ENCODE measurements at places on chromosomes 3 and 15. TPM values are rescaled to one million over a fixed set of nuclear protein-coding genes. Genes with fewer than 3 reads are reported as not detected.

- DNase-seq, result no peak
These were observed 12.4 kb downstream of the ACAA1 start for GRCh38 chr3:38124324-38125122.

DNA sequence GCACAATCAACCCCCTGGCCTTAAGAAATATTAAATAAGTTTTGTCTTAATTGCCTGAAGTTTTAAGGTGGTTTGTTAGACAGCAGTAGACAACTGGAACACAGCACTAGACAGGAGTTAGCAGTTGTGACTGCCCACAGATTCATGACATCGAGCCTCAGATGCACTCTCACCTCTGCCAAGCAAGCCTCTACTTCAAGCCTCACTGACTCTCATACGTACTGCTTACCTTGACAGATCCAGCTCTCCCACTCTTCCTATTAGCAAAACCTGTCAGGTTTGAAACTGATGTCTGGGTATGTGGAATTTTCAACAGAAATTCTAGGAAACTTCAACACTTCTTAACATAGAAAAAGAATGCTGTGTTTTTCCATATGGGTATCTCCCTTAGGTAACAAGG lies 382.9 kb upstream of the DPH6 start:
- DNase-seq, result no peak

The NR1I2 gene
- total RNA-seq, result 0.70 TPM

The P2RY1 gene
- 1.7 TPM for total RNA-seq

Data from activated CD8-positive, alpha-beta T cell treated with anti-CD3 and anti-CD28 coated beads for 36 hours (primary cell).